HuH-7 (cell line): ENCODE measurements at places on chromosomes 2 and 18.

DNA sequence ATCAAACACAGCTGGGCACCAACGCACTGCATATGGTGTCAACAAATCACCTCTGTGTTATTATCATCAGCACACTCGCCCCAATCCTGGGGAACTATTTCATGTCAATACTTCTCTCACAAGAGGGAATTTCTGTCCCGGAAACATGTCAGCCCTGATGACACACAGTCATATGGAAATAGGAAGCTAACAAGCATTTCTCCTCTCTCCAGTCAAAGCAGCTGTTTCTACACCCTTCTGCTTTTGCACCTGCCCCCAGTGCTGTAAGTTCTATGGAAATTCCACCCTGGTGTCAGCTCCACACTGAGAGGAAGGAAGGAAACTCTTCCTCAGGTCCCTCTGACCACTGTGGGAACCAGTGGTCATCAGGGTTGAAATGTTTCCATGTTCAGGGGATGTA, 447.6 kb upstream of the ID2 start:
- no peak for DNase-seq

DNA sequence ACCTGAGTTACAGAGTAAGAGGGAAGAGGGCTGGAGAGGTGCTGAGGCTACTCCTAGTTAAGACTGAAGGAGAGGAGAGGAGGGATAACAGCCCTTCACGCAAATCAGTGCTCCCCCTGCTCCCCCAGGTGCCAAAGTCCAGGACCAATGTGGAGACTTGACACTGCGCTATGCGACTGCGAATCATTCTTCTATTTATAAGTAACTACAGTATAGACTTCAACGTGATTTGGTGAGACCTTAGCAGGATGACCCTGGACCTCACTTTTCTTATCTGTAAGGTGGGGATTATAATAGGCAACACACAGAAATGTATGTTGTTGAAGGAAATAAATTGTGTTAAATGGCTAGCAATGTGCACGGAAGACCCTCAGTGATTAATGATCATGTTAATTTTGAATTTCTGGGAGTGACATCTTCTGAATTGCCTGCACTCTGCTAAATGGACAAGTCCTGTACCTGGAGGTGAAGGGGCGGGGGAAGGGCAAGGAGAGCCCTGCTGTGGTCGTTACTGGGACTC, 11.0 kb downstream of the EN1 start:
- DNase-seq, result no peak

GRCh38 chr2:235688511-235689426, 194.9 kb downstream of the AGAP1 start:
- no peak for DNase-seq

DNA sequence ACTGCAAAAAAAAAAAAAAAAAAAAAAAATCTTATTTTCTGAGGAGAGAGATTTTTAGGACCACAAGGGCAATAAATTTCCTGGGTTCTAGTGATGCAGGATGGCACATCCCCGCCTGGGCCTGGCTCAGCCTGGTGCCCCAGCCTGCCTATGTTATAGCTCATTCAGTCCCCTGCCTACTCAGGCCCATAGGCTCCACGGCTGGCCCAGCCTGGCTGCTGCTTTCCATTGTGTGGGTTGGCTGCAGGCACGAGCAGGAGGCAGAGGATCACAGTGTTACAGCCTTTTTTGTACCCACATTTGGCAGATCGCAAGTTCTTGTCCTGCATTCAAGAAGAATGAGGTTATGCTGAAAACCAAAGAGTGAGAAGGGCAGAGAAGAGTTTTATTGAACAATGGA, 2.8 kb upstream of the SULT6B1 start:
- no peak for DNase-seq

GRCh38 chr2:120873958-120874887, 138.6 kb downstream of the GLI2 start:
- no peak for DNase-seq

- DNase-seq, result no peak
These were observed 52.0 kb downstream of the HAUS1 start for GRCh38 chr18:46156124-46156745.

DNA sequence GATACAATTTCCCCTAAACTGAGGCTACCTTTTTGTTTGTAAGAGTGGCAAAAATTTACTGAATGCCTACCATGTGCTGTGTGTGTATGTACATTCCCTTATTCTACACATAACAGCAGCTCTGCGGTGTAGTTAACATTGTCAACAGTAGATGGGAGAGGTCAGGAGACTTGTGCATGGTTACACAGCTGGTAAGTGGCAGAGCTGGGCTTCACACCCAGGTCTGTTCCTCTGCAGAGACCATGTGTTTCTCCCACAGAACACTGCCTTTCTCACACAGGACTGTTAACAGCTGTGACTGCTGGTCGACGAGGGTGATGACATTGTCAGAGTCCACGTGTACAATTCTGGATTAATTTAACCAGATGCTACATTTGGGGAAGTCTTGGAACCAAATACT, 49.1 kb downstream of the EML6 start:
- DNase-seq, result no peak

GRCh38 chr18:12262748-12263147, 8.6 kb downstream of the CIDEA start:
- DNase-seq, result no peak

- DNase-seq, result no peak
These were observed 241.3 kb downstream of the LOXHD1 start for GRCh38 chr18:46415532-46416252.
